Activated naive CD4-positive, alpha-beta T cell treated with anti-CD3 and anti-CD28 coated beads, Interleukin-2, amount 10 ng/mL, durations not matched to agents 7 days and 5 days (primary cell): ENCODE measurements at places on chromosomes 4 and X.

DNA sequence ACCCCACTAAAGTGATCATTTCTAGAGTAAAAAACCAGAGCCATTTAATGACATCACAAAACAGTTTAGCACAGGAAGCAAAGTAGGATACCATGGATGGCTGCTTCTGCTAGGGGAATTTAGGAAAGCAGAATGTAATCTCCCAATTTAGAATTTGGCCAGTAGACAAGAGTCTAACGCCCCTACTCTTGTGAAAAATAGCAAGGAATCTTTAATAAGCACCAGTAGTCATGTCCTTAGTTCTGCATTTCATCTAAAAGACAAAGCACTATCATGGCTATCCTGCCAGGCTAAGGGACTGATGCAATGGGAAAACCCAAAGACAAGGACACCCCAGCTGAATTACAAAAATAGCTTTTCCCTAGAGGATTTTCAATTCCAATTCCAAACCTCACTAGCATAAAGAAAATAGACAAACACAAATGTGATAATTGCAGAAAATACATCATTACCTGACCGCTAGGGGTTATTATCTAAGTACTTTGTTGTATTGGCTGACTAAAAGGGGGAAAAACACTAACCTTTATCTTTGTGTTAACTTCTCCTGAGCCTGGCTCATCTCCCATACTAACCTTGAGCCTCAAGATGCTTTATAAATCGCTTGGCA, 2.6 kb upstream of the AMMECR1 start:
- no peak for DNase-seq

DNA sequence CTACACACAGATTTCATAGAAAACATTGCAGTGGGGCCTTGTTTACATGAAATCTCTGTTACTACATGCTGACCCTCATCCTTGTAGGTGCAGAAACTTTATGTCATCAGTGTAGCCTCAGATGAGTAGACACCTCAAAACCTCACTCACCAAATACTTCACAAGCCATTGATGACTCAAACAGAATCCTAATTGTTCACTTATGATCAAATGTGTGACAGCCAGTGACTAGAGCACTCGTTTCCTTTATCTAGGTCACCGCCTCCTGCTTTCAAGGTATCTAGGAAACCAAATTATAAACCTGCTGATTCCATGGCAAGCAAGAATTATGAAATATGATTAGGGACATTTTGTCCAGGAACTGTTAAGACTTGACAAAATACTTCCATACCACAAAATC, 255.8 kb upstream of the GPRIN3 start:
- no peak for DNase-seq

DNA sequence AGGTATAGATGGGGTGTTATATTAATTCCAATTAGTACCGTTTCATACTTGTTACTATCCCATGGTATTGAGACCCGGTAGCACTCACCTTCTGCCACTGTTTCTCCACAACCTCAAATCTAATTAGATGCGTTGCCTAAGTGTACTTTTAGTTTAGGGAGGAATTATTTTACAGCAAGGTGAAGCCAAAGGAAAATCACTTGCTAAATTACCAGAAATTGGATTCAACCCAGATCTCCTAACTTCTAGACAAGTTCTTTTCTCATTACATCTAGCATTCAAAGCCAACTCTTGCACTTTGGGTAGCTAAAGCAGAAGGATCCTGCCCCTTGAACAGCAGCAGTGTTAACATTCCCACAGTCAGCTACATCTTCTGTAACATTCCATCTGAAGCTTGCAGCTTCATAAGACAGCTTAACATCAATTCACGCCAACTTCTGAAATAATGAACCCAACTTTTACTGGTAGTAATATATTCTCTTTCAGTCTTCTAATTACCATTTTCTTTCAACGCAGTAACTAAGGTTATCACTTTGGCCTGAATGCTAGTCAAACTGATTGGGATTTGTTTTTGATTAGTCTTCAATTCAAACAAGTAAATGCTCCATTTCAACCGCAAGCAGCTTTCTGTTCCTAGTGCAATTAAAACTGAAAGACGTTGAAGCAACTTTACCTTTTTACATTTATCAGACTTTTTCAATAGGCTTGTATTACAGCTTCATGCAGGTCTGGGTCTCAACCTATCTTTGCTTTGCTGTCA, 934 bp upstream of the SEC31A start:
- no peak for DNase-seq

DNA sequence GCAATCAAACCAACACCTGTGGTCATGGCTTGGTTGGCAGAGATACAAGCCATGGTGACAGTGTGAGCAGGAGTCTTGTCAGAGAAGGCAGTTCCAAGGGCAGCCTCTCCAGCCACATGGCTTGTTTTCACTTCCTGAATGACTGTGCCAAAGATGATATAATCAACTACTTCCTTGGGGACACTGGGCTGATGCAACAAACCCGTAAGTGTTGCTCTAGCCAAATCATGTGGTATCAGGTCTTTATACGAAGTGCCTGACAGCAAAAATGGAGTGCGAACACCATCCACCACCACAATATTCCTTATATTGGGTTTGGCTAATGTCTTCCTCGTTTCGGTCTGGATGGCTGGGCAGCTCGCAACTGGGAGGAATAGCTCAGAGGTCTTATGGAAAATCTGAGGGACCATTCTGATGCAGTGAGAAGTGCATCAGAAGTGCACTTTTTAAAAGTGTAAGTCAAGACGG, 922.0 kb downstream of the NLGN4X start:
- DNase-seq: no peak

DNA sequence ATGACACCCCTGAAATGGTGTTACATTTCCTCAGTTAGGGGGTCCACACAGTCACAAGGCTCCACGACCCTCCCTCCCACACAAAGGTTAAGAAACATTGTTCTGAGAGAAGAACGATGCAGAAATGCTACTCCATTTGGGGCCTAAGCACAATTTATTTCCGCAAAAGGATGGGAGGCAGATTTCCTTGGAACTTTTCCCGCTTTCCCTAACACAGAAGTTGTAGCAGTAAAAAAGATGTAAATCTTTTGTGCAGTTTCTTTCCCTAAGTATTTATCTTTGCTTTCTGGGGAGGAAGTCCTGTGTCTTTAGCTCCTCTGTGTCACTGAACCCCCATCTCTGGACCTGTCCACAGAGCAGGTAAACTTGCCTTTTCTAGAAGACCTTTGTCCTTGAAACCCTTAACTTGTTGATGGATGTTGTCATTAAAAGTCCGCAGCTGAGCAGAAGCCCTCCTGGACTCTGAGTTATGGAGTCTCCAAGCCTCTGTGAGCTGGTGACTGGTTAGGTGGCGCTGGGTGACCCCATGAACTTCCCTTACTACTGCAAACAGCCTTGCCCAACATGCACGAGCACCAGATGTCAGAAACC, 67.2 kb upstream of the SHISA3 start:
- DNase-seq: no peak

GRCh38 chrX:43349363-43349762, 306.7 kb upstream of the MAOA start:
- peak; percentile 43 for DNase-seq

DNA sequence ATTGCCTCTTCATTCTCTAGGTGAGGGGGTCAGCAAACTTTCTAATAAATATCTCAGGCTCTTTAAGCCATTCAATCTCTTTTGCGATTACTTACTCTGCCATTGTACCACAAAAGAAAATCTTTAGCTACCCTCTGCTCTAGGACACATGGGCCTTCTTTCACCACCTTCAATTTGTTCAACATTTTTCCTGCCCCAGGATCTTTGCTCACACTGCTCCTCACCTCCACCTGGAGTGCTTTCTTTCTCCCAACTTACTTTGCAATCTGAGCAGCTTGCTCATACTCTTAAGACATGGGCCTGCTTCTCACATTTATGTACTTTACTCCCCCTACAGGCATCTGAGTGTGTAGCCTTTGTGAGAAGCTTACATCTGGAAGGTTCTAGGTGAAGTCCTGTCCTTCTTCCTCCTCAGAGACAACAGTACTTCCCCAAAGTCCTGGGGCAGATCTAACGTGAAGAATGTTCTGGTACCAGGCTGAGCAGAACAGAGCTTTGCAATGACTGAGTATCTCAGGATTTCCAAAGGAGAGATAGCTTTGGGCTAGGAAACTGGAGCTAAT, 55.0 kb upstream of the PRDM5 start:
- no peak for DNase-seq

DNA sequence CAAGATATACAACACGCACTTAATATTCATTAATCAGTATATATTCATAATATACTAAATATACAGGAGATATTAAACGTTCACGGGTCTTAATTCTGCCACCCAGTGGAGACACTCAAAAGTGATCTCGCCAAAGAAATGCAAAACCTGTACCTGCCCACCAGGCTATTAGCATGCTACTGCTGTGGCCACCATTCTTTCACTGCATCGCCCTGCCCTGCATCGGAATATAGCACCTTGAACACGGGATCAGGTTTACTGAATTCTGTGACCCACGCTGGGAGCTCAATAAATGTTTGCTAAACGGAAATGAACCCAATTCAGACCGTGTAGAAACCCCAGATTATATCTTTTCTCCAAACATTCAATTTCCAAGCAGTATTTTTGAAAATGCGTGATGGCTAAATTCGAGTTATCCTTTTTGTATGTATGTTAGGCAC, 840 bp upstream of the CLCN3 start:
- peak; percentile 61 for DNase-seq

- DNase-seq: no peak
Observed at GRCh38 chr4:40656201-40656863, 26.7 kb upstream of the RBM47 start.

DNA sequence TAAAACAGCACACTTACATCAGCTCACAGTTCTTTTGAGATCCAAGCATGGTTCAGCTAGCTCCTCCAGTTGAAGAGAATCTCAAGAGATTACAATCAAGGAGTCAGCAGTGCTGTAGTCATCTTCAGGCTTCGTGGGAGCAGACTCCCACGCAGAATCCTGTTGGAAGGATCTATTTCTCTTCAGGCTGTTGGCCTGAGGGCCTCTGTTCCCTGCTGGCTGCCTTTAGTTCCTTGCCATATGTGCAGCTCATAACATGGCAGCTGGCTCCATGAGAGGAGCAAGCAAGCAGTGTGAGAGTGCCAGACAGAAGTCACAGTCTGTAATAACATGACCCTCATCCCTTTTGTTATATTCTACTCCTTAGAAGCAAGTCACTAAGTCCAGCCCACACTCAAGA, 168.6 kb downstream of the COX18 start:
- DNase-seq: no peak

- no peak for DNase-seq
Observed at GRCh38 chr4:41362621-41363383, 106.1 kb downstream of the UCHL1 start.

DNA sequence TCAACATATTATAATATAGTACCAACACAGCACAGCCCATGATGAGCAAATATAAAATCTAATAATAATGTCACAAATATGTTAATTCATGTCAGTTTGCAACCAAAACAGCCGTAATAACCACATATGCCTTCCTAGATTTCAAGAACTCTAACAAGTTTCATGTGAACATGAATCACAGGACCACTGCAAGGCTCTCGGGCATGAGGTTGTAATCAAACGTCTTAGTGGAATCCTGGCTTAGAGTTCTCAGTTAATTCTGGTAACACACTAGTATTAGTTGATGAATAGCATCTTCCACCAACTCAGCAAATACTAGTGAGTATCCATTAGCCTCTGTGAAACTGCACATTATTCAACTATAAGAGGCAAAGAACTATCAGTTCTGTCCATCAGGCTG, 379.3 kb upstream of the TENM3 start:
- DNase-seq: no peak

DNA sequence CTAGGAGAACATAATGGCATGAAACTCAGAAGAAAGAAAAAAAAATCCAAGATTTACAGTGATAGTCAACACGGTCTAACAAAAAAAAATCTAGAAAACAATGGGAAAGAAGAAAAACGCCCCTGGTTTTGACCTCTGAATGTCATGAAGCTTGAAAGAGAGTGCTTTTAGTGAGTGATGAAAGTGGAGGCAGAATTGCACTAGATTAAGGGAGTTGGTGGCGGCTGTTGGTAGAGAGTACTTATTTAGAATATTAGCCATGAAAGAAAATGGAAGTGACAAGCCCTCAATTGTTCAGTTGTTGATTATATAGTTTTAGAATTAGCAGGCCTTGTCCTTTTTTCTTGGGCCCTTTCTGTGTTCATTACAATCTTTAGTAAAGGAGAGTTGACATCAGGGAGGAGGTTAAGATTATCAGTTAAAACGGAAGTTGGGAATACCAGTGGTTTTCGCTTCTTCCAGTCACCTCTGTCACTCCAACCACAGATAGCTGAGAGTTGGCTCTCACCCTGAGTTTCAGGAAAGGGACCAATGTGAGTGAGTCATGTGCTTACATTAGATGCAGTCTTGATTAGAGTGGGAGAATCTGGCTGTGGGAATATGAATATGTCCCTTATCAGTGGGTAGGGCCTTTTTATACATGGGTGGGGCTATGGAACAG, 29.7 kb downstream of the EREG start:
- no peak for DNase-seq

- DNase-seq: no peak
Observed at GRCh38 chr4:37754410-37755185, 68.4 kb upstream of the RELL1 start.

DNA sequence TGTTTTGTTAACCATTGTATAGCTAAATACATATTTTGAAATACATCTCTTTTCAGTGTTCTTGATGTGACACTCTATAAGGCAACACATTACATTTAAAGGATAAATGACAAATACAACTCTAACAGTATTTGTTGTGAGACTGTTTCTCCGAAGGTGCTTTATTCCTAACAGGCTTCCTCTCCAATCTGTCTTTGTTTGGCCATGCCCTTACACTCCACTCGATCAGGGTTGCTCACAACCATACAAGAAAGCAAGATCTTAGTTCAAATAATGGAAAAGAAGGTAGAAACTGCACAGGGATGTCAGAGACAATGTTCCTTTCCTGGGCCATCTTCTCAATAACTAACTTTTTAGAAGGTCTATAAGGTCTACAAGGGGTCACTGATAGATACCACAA, 36.5 kb downstream of the AMMECR1 start:
- no peak for DNase-seq

- DNase-seq: peak; percentile 31
Observed at GRCh38 chr4:41257257-41257901, 651 bp downstream of the UCHL1 start.

- DNase-seq: no peak
Observed at GRCh38 chr4:70945452-70946055, 43.4 kb downstream of the MOB1B start.

DNA sequence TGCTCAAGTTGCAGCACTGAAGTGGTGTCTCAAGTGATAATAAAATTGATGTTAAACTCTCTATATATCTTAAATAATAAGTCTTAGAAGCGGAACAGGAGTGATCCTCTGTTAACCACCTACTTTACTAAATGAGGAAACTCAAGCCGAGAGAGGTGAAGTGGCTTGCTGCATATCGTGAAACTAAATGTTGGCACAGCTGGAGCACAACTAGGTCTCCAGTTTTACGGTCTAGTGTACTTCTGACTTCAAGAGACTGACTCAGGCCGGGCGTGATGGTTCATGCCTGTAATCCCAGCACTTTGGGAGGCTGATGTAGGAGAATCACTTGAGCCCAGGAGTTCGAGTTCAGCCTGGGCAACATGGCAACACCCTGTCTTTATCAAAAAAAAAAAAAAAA, 35.5 kb upstream of the PLS3 start:
- DNase-seq: no peak
